ENCODE measurements at places on chromosomes 4 and X. TPM values are rescaled to one million over a fixed set of nuclear protein-coding genes. Genes with fewer than 3 reads are reported as not detected.

Gene NUDT11
- total RNA-seq = 41.7 TPM

Gene NPY2R
- total RNA-seq = 0.64 TPM

Gene IRS4
- total RNA-seq = 0.21 TPM

Gene CRMP1
- 10.0 TPM for total RNA-seq

- no peak for ATAC-seq
Observed at GRCh38 chr4:176188654-176189053, 6.7 kb downstream of the SPATA4 start.

DNA sequence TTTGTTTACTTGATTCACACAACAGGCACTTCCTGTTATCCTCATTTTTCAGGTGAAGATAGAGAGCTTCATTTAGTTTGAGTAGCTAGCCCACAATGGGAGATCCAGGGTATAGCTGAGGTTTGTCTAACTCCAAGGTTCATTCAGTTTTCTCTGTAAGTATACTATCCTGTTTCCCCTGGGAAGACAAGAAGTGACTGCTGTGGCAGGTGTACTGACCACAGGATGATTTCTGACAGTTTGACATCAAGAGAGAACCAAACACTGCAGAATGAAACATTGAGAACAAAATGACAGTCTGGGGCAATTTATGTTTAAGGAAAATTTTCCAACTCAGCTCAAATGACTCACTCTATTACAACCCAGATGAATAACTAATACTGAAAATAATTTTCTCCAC is 958.0 kb downstream of the STPG2 start:
- ATAC-seq = no peak

- no peak for ATAC-seq
Observed at GRCh38 chrX:37454537-37455285, 105.5 kb downstream of the PRRG1 start.

GRCh38 chr4:118032691-118033090 is 1.6 kb upstream of the NDST3 start:
- ATAC-seq = no peak

GRCh38 chr4:54945838-54946237 is 179.6 kb downstream of the KDR start:
- ATAC-seq = no peak

DNA sequence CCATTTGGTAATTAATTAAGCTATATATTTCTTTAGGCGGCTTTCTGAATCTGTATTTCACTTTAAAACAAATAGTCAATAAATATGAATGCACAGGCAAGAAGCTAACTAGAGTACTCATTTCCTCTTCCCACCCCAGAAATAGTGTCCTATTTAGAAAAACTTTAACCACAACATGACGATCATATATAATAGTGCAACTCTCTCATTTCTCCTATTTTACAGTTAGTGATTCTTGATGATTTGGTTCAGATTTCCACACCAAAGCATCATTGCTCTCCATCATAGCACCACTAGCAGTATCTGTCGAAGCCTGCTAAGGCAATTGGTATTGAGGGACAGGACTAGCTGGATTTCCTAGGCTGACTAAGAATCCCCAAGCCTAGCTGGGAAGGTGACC is 184.0 kb upstream of the GALNTL6 start:
- no peak for ATAC-seq

DNA sequence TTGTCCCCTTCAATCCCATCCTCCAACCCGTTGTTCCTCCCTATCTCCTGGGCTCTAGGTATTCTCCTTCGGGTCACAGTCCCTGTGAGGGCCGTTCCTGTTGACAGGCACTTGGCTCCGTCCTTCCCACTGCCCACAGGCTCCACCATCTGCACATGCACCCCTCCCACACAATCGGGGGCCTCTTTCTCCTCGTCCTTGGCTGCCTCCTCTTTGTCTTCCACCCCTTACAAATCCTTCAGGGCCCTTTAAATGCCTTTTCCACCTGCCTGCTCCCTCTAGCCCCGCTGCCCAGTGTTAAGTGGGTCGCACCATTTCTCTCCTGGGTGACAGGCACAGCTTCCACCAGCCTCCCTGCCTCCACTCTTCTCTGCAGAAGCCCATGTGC is 2.7 kb upstream of the AVPR2 start:
- no peak for ATAC-seq

GRCh38 chr4:3827616-3828492 is 61.7 kb downstream of the ADRA2C start:
- ATAC-seq = peak; percentile 19

All from motor neuron (in vitro differentiated cells).